Iris pigment epithelial cell (primary cell): ENCODE measurements at places on chromosomes 6 and 20.
A peak's percentile ranks its signal among the peaks of the same experiment; 100 is the strongest.

- peak; percentile 93 for DNase-seq
Observed at GRCh38 chr6:45436544-45437438, 59.1 kb upstream of the SUPT3H start.

DNA sequence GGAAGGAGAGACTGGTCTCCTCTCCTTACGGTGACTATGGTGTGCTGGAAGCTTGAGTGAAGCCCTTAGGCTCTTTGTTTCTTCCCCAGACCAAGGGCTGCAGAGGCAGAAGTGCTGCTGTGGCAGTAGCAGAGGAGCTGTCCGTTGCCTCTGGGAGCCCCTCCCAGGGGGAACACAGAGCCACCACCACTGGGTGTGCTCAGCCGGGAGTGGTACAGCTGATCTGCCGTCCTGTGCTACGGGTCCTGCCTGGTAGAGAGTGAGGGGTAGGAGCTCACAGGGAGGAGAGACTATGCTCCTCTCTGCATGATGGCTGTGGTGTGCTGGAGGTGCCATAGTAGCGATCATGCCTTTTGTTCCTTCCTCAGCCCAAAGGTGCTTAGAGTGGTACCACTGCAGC lies 318.7 kb downstream of the DOK5 start:
- DNase-seq = no peak

GRCh38 chr6:109521080-109521479 lies 38.1 kb upstream of the ZBTB24 start:
- no peak for DNase-seq

- peak; percentile 25 for DNase-seq
Observed at GRCh38 chr6:130632277-130632676, 194.9 kb upstream of the SMLR1 start.

GRCh38 chr6:119259027-119259426 lies 90.5 kb downstream of the MAN1A1 start:
- DNase-seq = no peak

GRCh38 chr20:5195655-5196054 lies 68.8 kb downstream of the CDS2 start:
- peak; percentile 87 for DNase-seq

DNA sequence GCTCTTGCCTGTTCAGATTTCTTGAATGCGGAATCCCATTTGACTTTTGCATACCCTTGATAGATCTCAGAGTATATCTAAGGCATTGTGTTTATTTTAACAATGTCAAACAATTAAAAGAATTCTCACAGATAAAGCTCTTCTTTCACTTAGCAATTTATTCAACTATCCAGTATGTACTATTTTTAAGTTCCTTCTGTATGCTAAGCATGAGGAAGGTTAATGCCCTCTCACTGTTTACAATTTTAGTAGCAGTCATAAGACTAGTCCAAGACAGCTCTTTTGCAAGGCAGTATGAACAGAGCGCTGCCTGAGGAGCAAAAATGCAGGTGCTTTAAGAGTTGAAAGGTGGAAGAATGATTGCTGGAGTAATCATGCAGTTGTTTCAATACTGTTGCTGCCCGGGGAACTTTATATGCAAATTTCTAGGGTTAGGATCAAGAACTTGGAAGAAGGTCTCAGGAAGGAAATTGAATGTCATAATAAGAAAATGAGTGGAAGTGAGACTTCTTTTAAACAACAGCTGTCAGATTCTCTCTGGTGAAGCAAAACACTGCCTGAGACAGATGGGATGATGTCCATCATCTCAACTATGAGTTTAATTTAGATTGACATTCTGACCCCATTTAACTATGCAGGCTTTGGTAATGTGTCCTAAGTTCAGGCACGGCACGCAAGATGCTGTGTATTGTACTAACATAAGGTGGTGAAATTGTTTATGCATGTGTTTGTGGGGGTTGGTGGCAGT lies 1303.5 kb upstream of the CITED2 start:
- DNase-seq = peak; percentile 63

GRCh38 chr6:37603284-37603683 lies 94.4 kb downstream of the MDGA1 start:
- no peak for DNase-seq
